ENCODE measurements at places on chromosomes 3 and 15.

GRCh38 chr3:45659661-45660566 lies 29.3 kb upstream of the SACM1L start:
- peak; percentile 5 for DNase-seq

- DNase-seq: no peak
Measured at GRCh38 chr3:7682822-7683229, 818.8 kb upstream of the LMCD1 start.

DNA sequence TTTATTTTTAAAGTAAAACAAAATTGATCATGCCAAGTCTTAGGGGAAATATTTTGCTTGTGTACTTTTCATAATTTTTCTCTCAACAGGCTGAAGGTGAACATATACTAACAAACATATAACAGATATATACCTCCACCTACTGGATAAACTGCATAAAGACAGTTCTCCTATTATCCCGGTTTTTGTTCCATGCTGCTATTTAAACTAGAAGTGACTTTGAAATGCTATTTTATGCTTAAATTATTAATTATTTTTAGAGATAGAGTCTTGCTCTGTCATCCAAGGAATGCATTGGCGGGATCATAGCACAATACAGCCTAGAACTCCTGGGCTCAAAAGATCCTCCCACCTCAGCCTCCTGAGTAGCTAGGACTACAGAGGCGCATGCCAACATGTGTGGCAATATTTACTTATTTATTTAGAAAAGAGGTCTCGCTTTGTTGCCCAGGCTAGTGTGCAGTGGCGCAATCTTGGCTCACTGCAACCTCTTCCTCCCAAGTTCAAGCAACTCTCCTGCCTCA lies 49.8 kb downstream of the ST3GAL6 start:
- peak; percentile 83 for DNase-seq

DNA sequence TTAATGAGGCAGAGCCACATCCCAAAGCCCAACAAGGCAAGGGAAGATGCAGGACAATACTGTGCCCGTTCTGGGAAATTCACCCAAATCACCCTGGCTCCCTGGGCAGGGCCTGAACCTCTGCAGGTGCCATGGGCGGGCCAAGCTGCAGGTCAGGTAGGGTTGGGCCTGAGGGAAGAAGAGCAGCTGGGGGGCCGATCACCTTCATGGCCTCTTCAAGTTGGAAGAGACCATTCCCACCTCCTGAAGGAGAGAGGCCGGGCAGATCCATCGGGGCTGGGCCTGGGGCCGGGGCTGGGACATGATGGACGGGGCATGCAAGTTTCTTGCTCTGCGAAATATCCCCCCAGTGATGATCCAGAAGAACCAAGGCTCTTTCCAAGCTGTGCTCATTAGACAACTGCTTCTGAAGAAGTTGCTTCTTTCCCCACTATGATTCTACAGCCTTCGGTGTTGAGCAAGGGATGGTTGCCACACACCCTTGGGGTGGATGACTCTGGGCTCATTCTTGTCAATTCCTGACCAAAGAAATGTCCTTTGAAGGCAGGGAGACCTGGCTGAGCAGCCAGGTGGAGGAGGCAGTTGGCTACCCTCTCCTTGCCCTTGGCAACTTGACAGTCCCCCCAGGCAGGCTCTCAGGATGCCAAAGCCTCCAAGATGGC lies 38.2 kb downstream of the KLHL25 start:
- DNase-seq: no peak

DNA sequence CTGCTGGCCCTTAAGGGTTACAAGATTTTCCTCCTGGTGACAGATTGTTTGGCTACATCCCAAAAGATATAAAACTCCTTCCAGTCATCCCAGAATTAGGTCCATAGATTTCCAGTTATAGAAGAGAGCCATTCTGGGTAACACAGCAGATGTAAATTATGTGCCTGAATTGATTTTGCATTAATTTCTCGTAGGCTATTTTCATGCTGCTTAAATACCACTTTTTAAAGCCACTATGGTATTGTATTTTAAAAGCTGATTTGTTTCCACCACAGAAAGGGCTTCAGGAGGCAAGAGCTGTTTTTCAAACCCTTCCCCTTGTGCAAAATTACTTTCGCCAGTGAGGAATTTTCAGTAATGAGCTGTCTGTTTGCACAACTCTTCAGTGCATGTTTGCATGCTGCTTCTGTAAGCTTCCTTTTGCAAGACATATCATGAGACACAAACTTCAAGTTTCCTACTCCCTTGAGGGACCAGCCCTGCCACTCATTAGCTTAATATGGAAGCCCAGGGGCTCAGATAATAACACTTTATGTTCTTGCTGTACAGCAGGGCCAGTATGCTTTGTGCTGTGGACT lies 105.4 kb upstream of the TNIK start:
- DNase-seq: peak; percentile 49

- no peak for DNase-seq
Measured at GRCh38 chr3:19190602-19191001, 42.3 kb downstream of the KCNH8 start.

DNA sequence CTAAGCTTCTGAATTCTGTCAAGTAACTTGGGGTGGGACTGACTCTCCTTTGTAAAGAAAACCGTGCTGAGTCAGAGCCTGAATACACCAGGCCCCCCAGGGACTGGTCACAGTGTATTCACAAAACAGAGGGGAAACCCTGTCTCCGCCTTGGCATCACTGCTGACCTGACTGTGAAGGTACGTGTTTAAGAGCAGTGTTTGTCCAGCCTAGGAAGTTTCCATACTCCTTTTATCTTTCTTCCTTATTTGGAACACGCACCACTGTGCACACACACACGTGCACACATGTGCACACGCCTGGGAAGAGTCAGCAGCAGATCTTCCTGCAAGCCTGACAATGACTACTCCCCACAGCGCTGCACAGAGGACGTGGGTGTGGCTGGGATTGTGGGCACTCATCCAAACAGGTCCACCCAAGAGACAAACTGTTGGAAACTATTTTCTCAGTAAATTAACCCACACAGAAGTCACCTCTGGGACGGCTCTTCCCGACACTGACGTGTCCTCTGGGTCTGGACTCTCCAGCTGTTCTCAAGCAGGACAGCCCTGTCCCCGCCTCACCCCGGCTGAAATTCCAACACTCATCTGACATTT lies 87.7 kb downstream of the ATP10A start:
- no peak for DNase-seq

GRCh38 chr3:141471160-141471559 lies 15.7 kb upstream of the RASA2 start:
- DNase-seq: no peak

GRCh38 chr3:143171141-143171980 lies 51.8 kb downstream of the CHST2 start:
- DNase-seq: no peak

GRCh38 chr15:89448825-89449224 lies 47.6 kb downstream of the RHCG start:
- no peak for DNase-seq

DNA sequence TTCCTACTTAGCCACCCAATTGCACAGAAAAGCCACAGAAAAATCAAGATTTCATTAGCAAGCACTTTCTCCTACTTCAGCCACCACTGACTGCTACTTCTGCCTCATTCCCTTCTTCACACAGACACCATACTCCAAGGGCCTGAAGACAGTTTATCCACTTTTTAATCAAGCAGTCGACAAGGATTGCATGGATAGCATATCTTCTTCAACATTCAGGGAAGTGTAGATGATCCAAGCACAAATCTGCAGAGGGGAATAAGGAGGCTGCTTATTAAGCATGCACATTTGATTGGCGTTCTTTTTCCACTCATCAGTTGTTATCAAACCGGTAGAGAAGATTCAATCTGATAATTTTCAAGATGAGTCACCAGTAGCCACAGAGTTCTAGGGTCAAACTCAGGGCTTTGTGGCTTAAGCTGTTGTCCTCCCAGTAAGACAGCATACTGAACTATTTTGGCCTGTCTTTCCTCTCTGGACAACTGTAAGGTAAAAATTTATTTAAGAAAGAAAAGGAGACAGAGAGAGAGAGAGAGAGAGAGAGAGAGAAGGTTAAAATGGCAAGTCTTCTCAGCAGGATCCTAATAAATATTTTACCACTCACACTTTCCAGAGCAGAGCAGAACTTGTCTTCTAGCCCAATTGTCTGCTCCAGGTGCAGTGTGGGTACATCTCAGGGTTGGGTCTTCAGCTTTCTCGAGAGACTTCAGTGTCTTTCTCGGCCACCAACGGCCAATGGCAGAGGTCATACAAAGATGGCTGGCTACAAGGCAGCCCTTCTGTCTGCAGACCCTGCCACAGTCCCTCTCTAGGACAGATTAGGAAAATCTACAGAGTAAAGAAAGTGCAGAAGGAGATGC lies 80.6 kb upstream of the BHLHE40 start:
- no peak for DNase-seq

DNA sequence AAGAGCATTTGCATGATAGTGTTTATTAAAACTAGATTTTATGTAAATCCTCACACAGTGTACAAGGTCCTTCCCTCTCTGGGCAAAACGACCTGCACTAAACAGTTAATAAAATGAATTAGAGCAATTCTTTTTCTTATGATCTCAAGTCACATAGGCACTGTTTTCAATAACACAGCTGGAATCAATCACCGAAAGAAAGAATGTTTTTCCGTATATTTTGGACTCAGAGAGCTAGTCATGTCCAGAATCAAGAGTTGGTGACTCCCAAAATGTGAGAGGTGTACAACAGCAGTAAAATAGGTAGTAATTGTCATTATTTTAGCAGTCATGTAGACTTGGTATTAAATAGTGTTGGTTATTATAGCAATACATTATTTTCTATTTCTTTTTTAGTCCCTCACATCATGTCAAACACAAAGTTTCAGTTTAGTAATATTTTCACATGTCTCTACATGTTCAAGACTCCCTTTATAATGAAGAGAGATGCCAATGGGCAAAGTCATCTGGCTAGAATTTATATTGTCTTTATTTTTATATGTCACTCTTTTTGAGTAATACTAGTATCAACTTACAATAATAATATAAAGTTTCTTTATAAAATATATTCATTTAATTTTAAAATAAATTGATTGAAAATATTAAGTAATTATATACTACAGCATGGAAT lies 448.6 kb upstream of the CDIN1 start:
- DNase-seq: no peak

GRCh38 chr3:78857494-78858111 lies 910.2 kb downstream of the ROBO1 start:
- DNase-seq: no peak

DNA sequence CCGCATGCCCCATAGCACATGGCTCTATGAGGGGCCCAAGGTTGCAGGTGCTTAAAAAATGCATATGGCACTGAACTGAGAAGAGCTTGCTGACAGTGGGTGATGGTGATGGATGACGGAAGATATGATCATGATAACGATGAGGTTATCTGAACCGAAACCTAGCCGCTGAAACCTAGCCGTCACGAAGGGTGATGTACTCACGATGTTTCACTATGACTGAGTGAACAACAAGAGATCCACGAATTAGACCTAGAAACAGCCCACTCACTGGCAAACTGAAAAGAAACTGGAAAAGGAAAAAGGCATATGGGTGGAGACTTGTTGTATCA lies 57.6 kb upstream of the BCL6 start:
- no peak for DNase-seq

DNA sequence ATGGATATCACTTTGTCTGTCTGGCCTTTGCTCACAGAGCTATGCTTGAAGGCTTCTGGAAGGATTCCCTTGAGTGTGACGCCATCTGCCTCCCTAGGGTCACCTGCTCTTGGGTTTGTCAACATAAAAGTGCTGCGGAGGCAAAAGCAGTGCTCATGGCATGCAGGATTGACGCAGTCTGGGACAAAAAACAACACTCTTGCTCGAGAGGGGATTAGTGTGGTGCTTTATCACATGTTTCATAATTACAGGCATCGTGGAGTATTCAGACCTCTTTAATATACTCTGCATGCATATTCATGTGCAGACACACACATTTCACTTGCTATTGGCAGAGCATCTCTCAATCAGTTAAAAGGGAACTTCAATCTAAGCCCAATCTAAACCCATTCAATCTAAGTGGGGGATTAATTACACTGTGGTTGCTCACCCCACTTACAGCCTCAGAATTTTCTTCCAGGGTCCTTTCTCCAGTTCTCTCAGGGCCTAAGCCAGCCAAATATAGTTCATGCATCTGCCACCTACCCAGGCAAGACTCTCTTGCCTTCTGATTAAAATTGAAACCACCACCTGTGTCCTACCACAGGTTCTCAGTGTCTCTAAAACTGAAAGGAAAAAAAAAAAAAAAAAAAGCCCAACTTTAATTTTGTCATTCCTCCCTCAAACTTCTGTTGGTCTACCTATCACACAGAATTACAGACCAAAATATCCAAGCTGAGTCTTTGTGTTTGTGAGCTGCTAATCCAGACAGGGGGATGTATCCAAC lies 75.6 kb downstream of the BFSP2 start:
- peak; percentile 32 for DNase-seq

DNA sequence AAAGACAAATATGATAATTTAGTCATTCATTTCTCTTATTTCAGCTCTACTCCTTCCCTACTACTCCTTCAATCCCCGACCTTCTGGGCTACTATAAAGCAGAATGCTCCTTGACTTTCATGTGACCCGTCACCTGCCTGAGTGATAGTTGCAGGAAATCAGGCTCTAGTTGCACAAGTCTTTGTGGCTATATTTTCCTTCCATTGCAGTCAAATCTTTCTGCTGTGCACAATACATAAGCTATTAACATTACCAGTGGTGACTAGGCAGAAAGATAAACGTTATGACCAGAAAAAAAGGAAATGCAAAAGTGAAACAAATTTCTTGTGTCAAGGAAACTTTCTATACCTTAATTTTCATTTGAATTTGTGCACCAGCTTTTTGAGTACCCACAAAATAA lies 2.3 kb downstream of the SUCNR1 start:
- no peak for DNase-seq

GRCh38 chr3:108338901-108339545 lies 42.7 kb downstream of the HHLA2 start:
- DNase-seq: no peak

GRCh38 chr15:27458345-27459084 lies 487.5 kb downstream of the GABRG3 start:
- DNase-seq: no peak

DNA sequence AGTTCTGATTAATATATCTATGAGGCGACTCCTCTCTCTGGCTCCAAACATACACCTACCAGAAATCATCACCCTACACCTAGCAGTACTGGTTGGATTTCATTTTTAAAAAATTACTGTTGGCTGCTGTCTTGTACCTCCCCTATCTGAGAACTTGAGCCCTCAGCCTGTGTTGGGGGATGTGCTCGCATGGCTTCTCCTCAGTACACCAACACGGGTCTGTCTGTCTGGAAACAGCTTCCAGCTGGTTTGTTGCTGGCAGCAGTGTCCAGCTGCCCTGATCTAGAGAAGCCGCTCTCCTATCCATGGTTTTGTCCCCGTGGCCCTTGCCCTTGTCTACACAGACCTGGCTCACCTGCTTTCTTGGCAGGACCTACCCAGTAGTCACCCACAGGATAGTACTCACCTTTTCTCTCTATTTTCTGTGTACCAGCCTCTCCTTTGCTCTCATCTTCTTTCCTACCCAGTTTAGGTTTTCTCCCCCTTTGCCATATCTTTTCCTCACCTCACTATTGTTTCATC lies 43.2 kb upstream of the NEDD4 start:
- no peak for DNase-seq

GRCh38 chr3:149356044-149356592 lies 21.3 kb downstream of the TM4SF1 start:
- no peak for DNase-seq

All from NCI-H1694 treated with DMSO at 0.1 percent for 48 hours (cell line).